Astrocyte of the spinal cord (primary cell): ENCODE measurements at places on chromosomes 16 and 17.

GRCh38 chr16:71259086-71259485 is 28.6 kb upstream of the HYDIN start:
- no peak for DNase-seq

GRCh38 chr17:49433000-49433694 is 18.5 kb upstream of the PHB1 start:
- no peak for DNase-seq

GRCh38 chr17:27607521-27608091 is 23.4 kb upstream of the LGALS9 start:
- DNase-seq: no peak

DNA sequence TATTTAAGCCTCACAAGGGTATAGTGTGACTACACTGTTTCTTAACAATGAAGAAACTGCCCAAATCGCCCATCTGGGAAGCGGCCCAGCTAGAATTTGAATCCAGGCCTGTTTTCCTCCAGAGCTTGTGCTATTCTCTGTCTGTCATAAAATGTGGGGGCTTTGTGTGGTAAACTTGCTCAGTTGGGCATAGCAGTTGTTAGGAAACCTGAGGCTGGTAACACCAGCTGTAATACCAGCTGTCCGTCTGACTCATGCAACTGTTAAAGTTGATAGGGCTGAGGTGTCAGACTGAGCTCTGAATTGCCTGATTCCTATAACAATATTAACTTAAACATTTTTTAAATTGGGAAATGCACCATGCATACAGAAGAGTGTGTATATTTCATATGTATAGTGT is 9.3 kb downstream of the NOD2 start:
- DNase-seq: no peak

DNA sequence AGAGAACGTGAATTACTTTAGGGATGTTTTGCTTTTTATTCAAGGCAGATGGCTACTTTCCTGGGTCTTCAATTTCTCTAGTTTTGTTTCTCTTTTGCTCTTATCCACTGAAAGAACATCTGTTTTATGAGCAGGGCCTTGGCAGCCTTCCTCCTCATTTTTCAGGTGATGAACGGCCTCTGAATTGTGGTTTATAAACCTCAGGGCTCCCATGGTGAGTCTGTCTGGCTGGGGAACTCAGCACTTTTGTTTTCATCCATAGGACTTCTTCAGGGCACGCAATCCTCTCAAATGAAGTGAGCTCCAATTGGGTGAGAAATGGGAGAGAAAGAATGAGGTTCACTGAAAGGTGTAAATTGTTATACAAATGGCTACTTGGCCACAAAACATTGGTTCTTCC is 186.4 kb upstream of the ERCC4 start:
- no peak for DNase-seq

DNA sequence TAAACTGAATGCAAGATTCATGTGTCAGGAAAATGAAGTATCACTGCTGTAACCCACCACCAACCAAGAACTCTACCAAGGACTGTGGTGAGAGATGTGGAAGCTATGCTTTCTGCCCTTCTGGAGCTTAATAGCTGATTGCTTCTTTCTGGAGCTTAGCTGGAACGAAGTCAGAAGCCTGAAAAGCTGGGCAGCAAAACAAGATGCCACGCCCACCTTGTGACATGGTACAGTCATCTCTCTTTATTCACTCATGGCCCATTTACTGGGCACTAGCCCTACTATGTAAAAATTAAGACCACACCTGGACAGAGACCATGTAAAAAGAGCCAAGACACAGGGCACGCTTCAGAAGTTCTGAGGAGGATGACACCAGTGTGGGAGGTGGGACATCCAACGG is 48.1 kb downstream of the TEX2 start:
- no peak for DNase-seq

DNA sequence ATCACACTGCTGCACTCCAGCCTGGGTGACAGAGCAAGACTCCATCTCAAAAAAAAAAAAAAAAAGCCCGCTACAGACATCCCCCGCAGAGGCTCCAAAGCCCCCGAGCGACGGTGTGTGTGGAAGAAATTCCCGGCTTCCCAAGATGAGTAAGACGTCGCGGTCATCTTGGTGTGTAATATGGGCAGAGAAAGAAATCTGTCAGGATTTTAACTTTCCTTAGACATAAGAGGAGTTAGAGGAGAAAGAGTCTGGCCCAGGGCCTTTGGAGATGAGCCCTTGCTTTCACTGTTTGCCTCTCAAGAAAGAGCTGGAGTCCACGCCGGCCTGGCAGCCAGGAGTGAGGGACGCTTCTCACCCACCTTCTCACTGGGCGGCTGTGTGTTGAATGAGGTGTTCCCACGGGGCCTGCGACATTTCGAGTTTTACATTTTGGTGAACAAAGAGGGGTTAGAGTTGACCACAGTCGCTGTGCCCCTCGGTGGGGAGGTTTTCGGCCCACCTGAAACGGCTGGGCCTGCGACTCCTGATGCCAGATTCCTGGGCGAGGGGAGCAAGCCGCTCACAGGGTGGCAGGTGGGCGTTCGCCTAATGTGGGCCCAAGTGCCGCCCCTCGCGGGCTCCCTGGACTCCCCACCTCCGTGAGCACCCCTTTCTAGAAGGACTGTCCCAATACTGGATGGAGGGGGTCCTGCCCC is 17.9 kb downstream of the C1QTNF1 start:
- DNase-seq: no peak

DNA sequence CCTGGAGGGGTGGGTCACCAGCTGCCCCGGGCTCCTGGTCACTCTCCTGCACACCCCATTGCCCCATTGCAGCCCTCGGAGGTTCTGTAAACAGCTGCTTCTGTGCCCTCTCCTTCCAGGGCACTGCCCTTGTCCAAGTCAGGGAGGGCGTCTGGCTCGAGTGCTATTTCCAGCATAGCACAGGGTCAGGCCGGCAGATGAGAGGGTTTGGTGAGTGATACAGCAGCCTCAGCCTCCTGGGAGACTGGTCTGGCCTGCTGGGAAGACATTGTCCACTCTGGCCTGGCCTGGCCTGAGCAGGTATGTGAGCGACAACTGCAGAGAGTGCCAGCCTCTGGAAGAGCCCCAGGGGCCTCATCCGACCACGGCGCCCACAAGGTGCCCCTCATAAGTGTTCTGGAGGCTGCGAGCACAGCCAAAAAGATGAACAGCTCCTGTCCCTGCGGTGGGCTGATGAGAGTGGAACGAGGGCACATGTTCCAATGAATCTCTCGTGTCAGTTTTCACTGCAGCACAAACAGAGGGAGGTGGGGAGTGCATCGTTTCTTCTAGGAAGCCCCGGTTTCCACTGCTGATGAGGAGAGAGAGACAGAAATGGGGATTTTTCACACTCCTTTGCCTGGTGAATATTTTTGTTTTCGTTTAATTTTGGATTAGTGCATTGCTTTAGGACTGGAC is 105.8 kb upstream of the SDK2 start:
- no peak for DNase-seq

- no peak for DNase-seq
These were observed 69.0 kb downstream of the CHD9 start for GRCh38 chr16:53123747-53124146.

- no peak for DNase-seq
These were observed 253.9 kb upstream of the CACNG5 start for GRCh38 chr17:66580956-66581391.

GRCh38 chr17:45790296-45790922 is 6.3 kb downstream of the CRHR1 start:
- DNase-seq: no peak

GRCh38 chr17:73463821-73464220 is 152.0 kb upstream of the CDC42EP4 start:
- DNase-seq: no peak

GRCh38 chr17:61337290-61337689 is 62.4 kb upstream of the TBX2 start:
- peak; percentile 35 for DNase-seq

DNA sequence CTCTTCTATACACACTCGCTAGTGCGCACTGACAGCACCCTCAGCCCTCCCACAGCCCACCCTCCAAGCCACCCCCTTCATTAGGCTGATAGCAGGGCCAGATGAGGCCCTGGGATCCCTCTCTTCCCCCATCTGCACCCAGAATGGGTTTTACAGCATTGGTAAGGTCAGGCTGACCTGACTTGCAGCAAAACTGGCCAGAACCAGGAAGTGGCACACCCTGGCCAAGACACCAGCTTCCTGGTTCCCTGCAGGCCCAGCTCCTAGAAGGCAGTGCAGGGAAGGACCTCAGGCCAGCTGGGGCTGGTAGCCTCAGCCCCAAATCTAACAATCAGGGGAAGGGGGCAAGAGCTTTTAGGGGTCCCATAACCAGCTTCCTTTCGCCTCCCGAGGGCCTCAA is 50.0 kb upstream of the MRPS23 start:
- DNase-seq: no peak

DNA sequence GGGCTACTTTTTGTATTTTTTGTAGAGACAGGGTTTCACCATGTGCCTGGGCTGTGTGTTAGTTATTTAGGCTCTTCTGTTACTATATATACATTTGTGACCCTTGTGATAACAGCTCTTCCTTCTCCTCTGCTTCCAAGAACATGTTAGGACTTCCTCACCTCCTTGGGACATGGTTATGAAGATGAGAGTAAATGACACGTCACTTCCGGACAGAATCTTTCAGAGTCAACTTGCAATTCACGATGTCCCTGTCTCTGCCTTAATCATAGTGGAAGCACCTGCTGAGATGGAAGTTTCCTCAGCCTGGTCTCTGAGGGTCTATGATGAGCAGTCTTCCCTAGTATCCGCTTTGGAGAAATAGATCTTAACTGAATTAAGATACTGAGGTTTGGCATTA is 42.9 kb downstream of the CCDC42 start:
- DNase-seq: no peak

DNA sequence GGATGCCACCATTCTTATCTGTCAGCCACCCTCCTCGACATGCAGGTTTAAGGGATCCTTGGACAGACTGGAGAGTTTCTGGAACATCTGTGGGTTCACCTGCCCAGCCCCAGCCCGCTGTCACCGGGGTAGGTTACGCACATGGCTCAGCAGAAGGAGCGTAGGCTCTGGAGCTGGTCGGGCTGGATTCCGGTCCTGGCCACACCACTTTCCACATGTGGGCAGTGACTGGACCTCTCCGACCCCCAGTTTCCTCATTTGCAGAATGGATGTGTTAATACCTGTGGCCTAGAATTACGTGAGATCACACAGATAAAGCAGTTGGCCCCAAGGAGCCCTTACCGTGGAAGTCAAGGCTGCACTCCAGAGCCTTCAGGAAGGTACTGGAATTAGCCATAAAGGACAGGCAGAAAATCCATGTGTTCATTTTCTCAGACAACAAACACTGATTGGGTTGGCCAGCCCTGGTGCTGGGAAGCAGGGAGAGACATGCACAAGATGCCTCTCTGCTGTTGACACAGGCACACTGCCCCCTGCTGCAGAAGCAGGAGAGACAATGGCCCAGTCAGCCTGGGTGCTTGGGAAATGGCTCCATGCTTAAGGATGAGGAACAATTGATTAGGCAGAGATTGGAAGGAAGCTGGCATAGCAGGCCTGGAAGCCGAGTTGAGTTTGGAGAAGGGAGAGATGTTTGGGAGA is 58.8 kb downstream of the SF3B3 start:
- DNase-seq: no peak

DNA sequence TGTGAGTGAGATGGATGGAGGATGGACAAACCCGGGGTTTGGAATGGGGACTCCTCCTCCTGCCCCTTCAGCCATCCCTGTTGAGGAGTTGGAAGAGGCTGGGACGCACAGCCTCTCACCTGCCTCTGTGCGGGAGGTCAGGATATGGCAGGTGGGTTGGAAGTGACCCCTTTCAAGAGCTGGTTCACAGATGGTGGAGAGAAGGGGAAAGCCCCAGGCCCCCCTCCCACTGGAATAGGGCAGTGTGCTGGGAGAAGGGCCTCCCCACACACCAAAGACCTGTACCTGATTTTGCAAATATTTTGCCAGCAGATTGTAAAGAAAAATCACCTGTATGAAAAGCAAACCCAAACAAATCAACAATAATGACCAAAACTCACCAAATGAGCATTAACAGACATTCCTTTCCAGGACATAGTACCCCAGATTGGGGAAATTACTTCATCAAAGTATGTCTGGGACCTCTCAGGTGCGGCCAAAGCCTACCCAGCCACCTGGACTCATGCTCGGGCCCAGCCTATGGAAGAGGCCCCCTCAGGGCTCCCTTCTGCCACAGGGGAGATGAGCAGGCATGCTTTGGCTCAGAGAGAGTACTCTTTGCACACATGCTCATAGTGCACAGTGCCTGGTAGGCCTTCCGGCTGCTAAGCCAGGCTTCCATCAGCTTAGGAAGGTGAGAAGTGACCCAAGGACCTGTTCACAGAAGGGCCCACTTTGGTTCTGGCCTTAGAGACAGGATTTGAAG is 7.8 kb downstream of the SLC47A2 start:
- no peak for DNase-seq

- DNase-seq: no peak
These were observed 41.8 kb downstream of the SCNN1B start for GRCh38 chr16:23343643-23344612.

- peak; percentile 69 for DNase-seq
These were observed 23.8 kb downstream of the EZH1 start for GRCh38 chr17:42720996-42721583.

DNA sequence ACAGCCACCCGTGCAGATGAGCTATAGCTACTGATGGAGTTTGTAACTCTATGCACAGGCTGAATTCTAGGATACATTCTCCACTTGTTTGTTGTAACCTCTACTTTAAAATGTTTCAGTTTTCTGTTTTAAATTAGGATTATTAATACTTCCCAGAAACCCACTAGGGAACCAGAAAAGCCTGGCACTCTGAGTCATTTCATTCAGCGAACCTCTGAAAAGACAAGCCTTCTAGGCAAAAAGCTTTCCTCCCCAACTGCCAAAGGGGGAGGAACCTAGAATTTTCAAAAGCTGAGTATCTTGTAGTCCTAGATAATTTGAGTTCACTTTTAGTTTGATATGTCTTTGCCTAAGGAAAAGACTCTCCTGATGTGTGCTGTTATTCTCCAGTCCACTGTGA is 43.2 kb downstream of the GOSR1 start:
- peak; percentile 70 for DNase-seq

DNA sequence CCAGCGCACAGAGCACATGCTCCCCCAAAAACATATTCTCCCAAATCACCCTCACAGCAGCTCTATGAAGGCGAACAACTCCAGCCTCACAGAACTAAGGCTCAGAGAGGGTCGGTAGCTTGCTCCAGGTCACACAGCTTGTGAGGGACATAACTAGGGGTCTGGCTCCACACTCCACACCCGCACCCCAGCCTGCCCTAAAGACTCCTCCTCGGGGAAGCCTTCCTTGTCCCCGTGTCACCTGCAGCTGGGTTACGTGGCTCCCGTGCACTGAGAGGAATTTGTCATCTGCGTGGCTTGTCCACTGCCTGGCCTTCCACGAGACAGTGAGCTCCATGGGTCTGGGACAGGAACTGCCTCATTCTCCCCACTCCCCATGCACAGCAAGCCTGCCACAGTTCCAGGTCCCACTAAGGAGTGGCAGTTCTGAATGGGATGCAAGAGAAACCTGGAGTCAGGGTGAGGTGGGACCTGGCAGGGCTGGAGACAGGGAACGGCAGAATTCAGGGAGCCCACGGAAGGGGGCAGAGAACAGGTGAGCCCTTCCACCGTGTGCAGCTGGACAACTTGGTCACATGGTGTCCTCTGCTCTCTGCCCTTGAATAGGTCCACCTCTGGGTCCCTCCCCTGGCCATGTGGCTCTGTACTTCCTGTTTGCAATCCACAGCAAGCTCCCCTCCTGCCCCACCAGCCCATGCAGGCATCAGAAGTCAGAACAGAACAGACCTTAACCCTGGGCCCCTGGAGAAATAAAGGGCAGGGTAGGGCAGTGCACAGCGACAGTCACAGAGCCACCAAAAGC is 27.4 kb downstream of the TNFRSF13B start:
- no peak for DNase-seq
